ENCODE measurements at places on chromosomes 2 and 18.

DNA sequence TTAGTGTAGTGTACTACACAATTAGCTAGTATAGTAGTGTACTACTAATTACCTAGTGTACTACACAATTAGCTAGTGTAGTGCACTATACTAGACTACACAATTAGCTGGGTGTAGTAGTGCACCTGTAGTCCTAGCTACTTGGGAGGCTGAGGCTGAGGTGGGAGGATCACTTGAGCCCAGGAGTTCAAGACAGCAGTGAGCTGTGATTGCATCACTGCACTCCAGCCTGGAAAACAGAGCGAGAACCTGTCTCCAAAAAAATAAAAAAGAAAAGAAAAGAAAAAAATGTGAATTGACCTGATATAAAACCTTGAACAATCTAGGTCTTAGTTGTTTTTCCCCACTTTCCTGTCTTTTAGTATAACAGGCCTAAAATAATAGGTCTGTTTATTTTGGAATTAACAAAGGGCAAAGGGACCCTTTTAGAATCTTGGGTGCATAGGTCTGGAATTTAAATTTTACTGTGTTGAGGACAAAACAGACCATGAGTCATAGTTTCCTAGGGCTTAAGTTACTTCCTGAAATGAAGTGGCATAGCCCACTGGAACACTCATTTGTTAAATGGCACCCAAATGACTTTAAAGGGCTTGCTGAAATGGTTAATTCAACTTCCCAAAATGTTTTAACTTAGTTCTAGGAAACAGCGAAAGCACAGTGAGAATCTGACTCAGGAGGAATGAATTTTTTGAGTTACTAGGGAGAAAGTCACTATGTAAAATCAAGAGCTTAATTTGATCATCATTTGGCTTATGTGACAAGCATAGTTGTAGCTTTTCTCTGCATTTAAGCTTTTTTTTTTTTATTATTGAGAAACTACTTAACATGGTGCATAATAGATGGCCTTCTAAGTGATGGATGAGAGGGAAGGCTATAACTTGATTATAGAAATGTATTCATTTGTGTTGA, 50.7 kb upstream of the ARL5A start:
- DNase-seq = no peak

GRCh38 chr2:198168651-198169050, 364.3 kb downstream of the PLCL1 start:
- DNase-seq = no peak

DNA sequence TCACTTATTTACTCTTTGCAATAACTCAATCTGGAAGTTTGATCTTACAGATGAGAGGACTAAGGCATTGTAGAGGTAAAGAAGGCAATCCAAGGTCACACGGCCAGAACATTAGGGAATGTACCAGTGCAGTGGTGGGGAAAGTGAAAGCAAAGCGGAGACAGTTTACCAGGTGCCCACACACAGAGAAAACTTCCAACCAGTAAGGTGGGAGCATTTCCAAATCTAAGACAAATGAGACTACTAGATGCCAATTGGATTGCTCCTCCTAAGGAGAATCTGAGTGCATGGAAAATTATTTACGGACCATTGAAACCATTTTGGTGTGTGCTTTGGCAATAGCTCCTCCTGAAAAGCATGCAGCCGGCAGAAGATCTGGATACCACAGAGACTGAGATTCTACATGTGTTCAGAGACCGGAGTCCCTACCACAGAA, 34.9 kb downstream of the SLC20A1 start:
- DNase-seq = no peak

GRCh38 chr2:200985799-200986198, 22.3 kb upstream of the ORC2 start:
- DNase-seq = no peak

GRCh38 chr18:79645291-79645983, 34.2 kb upstream of the CTDP1 start:
- DNase-seq = no peak

DNA sequence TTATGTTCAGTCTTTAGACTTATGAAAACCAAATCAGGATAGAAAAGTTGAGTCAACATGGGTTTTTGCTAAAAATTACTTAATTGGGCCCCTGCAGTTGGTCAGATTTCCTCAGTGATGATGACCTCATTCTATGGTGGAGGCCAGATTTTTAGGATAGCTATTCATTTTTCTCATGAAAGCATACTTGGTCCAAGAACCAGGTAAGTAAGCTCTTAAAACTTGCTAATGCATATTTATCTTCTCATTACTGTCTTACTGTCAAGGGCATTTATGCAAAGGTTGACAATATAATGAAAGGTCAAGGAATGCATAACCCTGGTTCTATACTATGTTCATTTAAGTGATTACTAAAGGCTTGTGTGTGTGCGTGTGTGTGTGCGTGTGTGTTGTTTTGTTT, 650.6 kb downstream of the SATB2 start:
- no peak for DNase-seq

DNA sequence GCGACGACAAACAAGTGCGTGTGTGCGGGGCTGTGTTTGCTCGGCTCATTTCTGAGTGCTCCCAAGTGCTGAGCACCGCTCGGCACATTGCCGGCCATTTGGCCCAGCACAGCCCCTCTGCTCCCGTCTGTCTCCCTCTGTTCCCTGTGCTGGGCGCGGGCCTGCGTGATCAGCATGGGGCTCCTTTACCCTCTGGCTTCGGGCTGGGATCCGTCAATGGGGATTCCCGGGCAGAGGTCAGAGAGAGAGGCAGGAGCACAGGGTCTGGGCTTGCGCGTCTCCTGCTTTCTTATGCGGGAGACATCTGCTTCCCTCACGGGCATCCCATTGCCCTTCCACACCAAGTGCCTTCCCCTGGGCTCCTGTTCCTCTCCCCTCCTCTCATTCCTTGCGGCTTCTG, 234.0 kb downstream of the ACKR3 start:
- no peak for DNase-seq

DNA sequence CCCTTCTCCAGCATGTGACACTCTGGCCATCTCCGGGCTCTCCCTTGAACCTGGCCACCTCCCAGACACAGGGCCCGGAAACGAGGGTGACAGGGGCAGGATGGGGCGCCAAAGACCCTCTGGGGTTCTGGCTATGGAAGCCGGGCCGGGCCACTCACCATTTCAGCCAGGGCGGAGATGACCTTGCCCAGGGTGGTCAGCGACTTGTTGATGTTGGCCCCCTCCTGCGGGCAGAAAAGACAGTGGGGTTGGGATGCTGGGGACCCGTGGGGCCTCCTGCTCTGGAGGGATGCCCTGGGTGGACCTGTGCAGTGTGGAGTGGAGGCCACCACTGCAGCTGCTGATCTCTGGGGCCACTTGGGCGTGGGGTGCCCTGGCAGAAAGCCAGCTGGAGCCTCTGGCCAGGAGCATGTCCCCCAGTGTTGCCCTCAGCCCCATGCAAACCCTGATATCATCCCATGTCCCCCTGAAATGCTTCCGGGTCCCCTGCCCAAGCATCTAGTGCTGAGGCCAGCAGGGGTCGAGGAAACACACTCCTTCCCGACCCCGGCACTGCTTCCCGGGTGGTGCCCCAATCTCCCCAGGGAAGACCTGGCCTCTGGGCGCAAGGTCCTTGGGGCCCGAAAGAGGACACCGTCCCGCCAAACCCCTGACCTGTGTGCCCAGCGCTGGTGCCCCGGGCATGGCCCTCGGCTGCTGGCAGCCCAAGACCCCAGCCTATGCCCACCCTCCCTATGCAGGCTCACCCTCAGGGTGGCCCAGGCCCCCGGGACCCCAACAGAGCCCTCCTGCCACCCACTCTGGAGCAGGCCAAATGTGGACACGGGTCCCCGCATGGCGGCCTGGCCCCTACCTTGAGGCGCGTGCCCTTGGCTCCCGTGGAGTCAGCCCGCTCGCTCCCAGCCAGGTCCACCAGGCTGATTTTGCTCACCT, 36.9 kb downstream of the KIF1A start:
- no peak for DNase-seq

DNA sequence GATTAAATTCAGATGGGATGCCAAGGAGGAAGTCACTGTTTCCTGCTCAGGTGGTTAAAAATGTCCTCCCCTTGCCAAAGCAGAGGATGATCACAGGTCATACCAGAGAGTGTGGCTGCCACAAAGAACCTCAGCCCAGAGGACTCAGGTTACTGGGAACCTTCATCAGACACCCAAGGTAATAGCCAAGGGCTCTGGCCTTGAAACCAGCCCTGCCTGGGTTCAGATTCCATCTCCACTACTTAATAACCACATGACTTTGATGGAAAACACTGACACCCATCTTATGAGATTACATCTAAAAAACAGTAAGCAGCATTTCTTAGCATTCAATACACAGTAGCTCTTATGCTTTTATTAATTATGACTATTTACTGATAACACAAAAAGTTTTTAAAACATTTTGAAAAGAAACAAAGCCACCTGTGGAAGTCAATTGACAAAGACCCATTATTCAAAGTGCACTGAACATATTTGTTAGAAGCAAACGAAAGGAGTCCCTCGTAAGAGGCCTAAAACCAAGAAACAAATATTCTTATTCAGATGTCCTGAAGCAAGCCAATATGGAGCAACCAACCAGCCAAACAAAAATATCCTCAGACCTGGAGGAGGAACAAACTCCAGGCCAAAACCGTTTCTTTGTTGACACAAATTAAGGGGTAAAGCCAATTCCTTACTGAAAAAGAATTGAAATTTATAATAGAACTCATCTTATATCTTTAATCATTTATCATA, 241.5 kb downstream of the RNF152 start:
- DNase-seq = no peak

DNA sequence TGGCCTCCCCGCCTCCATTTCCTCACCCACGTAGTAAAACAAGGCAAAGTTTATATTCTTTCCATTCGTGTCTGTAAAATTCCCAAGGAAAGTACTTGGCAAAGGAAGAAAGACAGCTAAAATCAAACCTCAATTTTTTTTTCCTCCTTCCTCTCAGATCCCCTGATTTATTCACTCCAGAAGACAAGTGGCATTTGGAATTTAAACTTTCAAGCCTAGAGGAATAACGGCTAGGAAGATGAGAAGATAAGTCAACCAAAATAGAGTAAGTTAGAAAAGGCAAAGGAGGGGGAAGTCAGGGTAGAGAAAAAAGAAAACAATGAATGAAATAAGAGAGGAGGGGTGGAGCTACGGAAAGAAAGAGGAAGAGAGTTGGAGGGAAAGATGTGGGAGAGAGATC, 198.9 kb upstream of the PIK3C3 start:
- DNase-seq = no peak

- DNase-seq = no peak
Measured at GRCh38 chr18:74679006-74679678, 81.5 kb downstream of the ZNF407 start.

DNA sequence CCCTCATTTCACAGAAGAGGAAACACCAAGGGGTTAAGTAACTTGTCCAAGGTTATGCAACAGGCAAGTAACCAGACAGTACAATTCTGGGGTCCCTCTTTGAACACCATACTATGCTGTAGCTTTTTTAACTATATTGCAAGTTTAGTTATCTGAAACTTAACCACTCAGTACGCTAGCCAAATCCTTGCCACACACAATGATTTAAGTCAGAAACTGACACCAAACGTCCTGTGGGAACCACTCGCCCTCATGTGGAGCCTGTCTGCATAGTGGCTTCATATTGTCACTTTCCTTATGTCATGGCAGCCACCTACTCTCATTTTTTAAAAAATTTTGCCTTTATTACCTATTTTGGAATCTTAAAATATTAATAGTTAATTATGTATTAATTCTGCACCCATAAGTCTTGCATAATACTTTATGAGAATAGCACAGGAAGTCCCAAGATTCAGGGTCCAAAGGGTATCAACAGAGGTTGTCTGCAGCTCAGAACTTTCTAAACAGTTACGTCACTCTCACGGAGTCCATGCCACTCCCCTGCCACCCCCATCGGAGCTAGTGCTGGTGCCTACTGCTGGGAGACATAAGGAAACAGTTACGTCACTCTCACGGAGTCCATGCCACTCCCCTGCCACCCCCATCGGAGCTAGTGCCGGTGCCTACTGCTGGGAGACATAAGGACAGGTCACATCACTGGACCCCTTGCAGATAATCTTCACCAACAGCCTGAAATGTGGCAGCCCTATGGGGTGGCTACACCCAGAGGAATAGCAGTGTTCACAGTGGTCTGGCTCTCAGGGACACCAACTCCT, 99.0 kb downstream of the L3MBTL4 start:
- DNase-seq = no peak

DNA sequence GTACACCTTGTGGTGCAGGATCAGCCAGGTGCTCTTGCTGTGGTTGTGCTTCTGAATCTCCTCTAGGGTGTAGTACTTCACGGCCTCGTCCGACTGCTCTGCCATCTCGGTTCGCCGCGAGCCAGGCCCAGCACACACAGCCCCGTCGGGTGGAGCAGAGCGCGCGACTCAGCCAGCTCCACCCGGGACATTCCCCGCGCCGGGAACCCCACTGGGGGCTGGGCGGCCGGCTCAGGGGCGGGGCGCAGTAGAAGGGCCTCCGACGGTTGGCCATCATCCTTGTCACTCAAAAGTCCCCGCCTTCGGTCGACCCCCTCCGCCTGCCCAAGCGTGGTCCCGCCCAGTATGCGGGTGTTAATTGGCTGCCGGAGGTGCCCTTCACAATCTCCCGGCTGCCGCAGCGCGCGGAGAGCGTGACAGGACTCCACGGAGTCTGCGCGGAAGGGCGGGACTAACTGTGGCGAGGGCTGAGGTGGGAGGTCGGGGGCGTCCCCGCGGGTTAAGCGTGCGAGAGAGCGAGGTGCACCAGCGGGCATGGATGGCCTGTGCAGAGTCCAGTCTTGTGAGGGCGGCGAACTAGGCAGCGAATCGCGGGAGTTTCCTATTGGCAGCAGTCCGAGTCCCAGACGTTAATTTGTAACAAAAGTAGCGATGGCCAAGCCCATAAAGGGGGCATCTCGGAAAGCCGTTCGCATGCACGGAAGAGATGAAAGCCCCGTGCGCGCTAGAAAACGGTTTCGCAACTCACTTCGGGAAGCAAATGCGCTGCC, at the start of gene CYB5A:
CYB5A (minus strand) TSS at position 193 of the 770 bp plus-strand sequence; CDS start at position 105, 88 bp downstream.
- DNase-seq = peak; percentile 99

DNA sequence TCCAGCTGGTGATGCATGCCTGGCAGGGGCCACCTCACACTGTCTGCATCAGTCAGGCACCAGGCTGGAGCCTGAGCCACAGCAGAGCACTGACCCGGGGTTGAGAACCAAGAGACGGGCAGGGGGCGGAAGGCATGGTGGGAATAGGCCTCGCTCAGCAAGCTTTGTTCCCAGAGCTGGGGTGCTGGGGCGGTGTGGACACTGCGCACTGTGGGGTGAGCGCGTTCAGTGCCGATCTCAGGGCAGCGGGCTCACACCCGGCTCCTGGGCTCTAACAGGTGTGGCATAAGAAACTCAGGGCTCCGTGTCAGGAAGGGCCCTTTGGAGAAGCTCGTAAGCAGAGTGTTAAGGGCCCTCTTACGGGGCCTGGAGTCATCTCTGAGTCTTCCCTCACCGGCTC, 15.7 kb downstream of the SH3RF3 start:
- DNase-seq = no peak

GRCh38 chr2:162888652-162889051, 50.1 kb upstream of the KCNH7 start:
- DNase-seq = no peak

Data from putamen (tissue), 1 donor.